Immature natural killer cell (primary cell): ENCODE measurements at places on chromosomes 5 and 9. TPM values are rescaled to one million over a fixed set of nuclear protein-coding genes. Genes with fewer than 3 reads are reported as not detected.
A peak's percentile ranks its signal among the peaks of the same experiment; 100 is the strongest.

SHOC1 gene
- polyA plus RNA-seq: not detected

CCDC171 gene
- polyA plus RNA-seq: not detected

SQSTM1 gene
- 256 TPM for polyA plus RNA-seq

RLN1 gene
- polyA plus RNA-seq: 1.0 TPM

ENTREP1 gene
- polyA plus RNA-seq: not detected

OSMR gene
- not detected for polyA plus RNA-seq

ENTR1 gene
- polyA plus RNA-seq: 5.7 TPM

FBP2 gene
- not detected for polyA plus RNA-seq

INSL6 gene
- polyA plus RNA-seq: not detected

PFN3 gene
- polyA plus RNA-seq: not detected

DNA sequence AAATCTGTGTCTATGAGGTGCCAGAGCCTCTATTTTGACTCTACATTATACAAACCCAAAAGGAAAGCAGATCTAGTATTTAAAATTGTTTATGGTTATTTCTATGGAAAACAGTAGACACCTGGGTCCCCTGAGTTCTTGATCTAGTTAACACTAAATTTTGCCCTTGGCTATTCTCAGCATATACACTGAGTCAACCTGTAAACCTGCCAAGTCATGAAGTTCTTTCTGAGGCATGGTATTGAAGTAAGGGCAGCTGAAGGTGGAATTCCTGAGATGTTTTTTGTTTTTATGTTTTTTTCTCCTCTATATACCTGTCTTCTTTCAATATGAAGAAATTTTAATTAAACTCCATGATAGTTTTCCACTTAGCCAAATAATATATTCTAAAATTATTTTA, 120.2 kb downstream of the PDE4D start:
- no peaks in the 10 kb centered on the region for H3K36me3 ChIP-seq
- H3K4me3 ChIP-seq: no peak overlapping the region
- no peak overlapping the region for H3K27ac ChIP-seq
- no peak for DNase-seq
- peaks cover 4% of the 10 kb centered on the region for H3K27me3 ChIP-seq

DNA sequence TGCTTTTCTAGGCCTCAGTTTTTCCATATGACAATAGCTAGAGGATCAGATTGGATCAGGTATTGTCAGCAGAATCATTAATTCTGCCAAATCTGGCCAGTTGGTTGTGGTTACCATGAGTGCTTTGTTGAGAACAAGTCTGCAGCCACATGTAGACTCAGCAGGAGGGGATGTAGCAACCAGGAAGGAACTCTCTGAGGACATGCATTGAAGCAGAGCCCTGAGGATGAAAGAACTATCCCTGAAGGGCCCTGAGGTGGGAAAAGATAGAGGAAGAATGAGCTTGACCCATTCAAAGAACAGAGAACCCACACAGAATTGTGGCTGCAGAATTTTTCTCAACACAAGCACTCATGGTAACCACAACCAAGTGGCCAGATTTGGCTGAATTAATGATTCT, 60.1 kb upstream of the AFAP1L1 start:
- no peak overlapping the region for H3K4me3 ChIP-seq
- H3K27ac ChIP-seq: no peak overlapping the region
- H3K36me3 ChIP-seq: peaks cover 6% of the 10 kb centered on the region
- H3K27me3 ChIP-seq: no peaks in the 10 kb centered on the region

- no peak overlapping the region for H3K27ac ChIP-seq
- no peaks in the 10 kb centered on the region for H3K4me1 ChIP-seq
- H3K4me3 ChIP-seq: no peak overlapping the region
- no peak for DNase-seq
- H3K27me3 ChIP-seq: no peaks in the 10 kb centered on the region
- H3K36me3 ChIP-seq: no peaks in the 10 kb centered on the region
Measured at GRCh38 chr5:104909803-104910202, 1347.2 kb upstream of the NUDT12 start.

DNA sequence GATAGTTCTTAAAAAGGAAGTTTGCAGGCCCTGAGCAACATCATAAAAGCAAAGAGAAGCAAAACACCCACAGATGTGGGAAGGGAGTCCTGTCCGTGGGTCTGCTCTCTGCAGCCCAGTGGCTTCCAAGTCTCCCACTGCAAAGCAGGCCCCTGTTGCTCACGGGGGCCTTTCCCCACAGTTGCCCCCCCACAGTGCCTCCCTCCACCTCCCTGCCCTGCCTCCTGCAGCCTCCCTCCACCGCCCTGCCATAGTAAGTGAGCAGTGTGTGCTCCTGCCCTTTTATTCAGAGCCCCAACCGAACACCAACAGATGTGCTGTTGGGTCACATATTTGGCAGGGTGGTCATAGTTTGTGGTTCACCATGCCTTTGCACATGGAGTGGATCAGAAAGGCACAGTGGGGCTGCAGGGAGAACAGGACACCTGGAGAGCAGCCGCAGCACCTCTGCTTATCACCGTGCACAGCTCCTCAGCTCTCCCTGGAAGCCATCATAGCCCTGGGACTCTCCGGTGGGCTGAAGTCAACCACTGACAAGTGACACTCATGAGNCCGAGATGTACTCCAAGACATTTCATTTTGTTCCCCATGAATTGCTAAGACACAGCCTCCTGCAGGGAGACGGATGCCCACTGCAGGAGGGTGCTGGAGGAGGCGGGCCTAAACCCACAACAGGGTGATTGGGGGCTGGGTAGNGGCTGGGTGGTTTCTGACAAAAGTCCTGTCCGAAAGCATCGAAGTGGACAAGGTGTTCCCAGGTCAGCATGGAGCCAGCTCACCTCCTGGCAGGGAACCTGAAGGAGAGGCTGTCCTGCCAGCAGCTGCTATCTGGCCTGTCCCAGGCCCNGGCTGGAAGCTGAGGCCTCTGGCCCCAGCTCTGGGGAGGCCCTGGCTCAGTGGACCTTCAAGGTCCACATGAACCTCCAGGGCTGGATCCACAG, 278.9 kb downstream of the GADD45G start:
- H3K27me3 ChIP-seq: peaks cover 3% of the 10 kb centered on the region
- DNase-seq: no peak
- H3K27ac ChIP-seq: no peak overlapping the region
- no peaks in the 10 kb centered on the region for H3K4me1 ChIP-seq
- H3K36me3 ChIP-seq: no peaks in the 10 kb centered on the region

GRCh38 chr5:97162045-97162444, 19.6 kb upstream of the LIX1 start:
- H3K4me1 ChIP-seq: no peaks in the 10 kb centered on the region
- DNase-seq: peak; percentile 50
- no peak overlapping the region for H3K4me3 ChIP-seq
- no peak overlapping the region for H3K27ac ChIP-seq

GRCh38 chr5:69029292-69029691, 64.5 kb upstream of the SLC30A5 start:
- H3K27me3 ChIP-seq: peaks cover 3% of the 10 kb centered on the region
- no peak overlapping the region for H3K27ac ChIP-seq
- no peak overlapping the region for H3K4me3 ChIP-seq
- H3K36me3 ChIP-seq: no peaks in the 10 kb centered on the region

GRCh38 chr5:175246889-175247520, 197.0 kb downstream of the DRD1 start:
- no peaks in the 10 kb centered on the region for H3K4me1 ChIP-seq
- peaks cover 13% of the 10 kb centered on the region for H3K27me3 ChIP-seq
- H3K36me3 ChIP-seq: no peaks in the 10 kb centered on the region
- no peak overlapping the region for H3K4me3 ChIP-seq
- no peak for DNase-seq

DNA sequence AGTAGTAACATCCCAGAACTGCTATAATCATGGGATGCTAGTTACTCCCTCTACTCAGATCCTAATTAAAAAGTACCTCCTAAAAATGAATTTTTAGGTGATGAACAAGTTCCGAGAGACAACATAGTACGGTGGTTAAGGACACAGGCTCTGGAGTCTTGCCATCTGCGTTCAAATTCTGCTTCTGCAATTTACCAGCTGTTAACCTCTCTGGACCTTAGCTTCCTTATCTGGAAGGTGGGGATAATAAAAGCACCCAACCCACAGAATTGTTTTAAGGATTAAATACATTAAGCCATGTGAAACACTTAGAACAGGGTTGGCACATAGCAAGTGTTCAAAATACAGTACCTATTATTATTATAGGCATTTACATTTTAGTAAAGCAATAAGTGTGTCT, 77.5 kb upstream of the XPA start:
- H3K4me1 ChIP-seq: no peaks in the 10 kb centered on the region
- no peak for DNase-seq
- no peak overlapping the region for H3K4me3 ChIP-seq
- peaks cover 14% of the 10 kb centered on the region for H3K27me3 ChIP-seq
- H3K27ac ChIP-seq: no peak overlapping the region
- H3K36me3 ChIP-seq: no peaks in the 10 kb centered on the region

DNA sequence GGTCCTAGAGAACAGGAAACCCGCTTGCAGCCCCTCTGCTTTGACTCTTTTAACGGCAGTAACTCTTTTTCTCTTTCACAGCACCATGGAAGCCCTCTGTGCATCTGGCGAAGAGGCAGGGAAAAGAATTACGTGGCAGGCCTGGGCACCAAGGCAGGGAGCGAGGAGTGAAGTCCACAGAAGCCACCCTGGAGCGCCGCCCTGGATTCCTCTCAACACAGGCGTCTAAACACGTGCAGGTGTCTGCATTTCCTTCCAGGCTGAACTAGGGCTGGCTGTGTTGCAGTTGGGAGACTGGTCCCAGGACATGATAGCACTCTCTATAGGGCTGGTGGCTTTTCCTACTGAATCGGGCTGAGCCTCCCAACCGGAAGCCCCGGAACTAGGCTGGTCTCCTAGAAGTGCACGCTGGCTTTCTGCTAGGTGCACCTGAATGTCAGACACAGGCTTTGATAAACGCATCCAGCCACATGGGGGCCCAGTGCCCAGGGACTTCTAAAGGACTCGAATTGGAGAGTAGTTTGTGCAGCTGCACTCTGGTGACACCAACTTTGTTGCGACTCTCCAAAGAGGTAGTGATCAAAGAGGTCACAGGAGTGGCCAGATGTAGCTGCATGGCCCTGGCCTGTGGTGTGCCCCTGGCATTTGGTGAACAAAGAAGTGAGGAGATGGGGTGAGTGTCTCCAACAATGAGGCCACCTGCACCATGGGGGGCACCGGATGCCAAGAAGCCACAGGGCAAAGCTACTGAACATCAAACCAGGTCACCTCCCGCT, 54.5 kb downstream of the AK8 start:
- no peak overlapping the region for H3K4me3 ChIP-seq
- peaks cover 1% of the 10 kb centered on the region for H3K27me3 ChIP-seq
- H3K27ac ChIP-seq: no peak overlapping the region
- H3K36me3 ChIP-seq: no peaks in the 10 kb centered on the region

- H3K27ac ChIP-seq: peak overlapping the region; percentile 67
- peaks cover 3% of the 10 kb centered on the region for H3K36me3 ChIP-seq
- no peak for DNase-seq
- peaks cover 54% of the 10 kb centered on the region for H3K4me1 ChIP-seq
- peak overlapping the region; percentile 83 for H3K4me3 ChIP-seq
- H3K27me3 ChIP-seq: peaks cover 7% of the 10 kb centered on the region
Measured at GRCh38 chr5:142012186-142012785, 541 bp downstream of the GNPDA1 start.

- H3K4me3 ChIP-seq: no peak overlapping the region
- no peak overlapping the region for H3K27ac ChIP-seq
- peaks cover 5% of the 10 kb centered on the region for H3K27me3 ChIP-seq
- H3K36me3 ChIP-seq: no peaks in the 10 kb centered on the region
- H3K4me1 ChIP-seq: no peaks in the 10 kb centered on the region
- DNase-seq: no peak
Measured at GRCh38 chr5:133341296-133341695, 271.0 kb downstream of the FSTL4 start.

DNA sequence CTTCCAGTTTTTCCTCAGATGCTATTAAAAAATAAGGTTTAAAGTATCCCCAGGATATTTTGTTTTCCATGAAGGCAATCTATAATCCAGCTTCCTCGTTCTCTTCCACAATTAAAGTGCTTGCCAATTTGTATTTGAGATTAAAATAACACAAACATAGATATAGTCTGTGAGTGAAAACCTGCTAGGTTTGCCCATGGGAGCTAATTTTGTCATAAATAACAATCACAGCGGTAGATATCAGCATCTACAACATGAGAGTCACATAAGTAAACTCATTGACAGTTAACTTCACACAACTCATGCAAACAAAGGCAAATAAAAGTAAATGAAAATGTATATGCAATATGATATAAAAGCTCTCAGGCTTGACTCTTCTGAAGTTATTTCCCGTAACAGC, 29.2 kb upstream of the RASGRF2 start:
- no peak for DNase-seq
- H3K27me3 ChIP-seq: peaks cover 5% of the 10 kb centered on the region
- no peak overlapping the region for H3K4me3 ChIP-seq
- H3K36me3 ChIP-seq: no peaks in the 10 kb centered on the region

GRCh38 chr9:4333231-4333740, 33.4 kb upstream of the GLIS3 start:
- H3K27me3 ChIP-seq: peaks cover 2% of the 10 kb centered on the region
- no peaks in the 10 kb centered on the region for H3K36me3 ChIP-seq
- no peak overlapping the region for H3K4me3 ChIP-seq
- no peak for DNase-seq

DNA sequence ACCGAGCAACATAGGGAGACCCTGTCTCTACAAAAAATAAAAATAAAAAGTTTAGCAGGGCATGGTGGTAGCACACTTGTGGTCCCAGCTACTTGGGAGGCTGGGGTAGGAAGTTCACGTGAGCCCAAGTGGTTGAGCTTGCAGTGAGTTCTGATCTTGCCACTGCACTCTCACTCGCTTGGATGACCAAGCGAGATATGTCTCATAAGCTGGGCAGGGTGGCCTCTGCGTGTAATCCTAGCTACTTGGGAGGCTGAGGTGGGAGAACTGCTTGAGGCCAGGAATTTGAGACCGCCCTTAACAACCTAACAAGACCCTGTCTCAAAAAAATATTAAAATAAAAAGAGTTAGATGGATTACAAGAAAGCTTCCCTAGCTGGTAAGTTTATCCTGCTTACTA, 32.5 kb downstream of the RASA1 start:
- H3K27ac ChIP-seq: no peak overlapping the region
- H3K4me3 ChIP-seq: no peak overlapping the region
- DNase-seq: no peak
- H3K4me1 ChIP-seq: peaks cover 59% of the 10 kb centered on the region
- peaks cover 6% of the 10 kb centered on the region for H3K36me3 ChIP-seq

DNA sequence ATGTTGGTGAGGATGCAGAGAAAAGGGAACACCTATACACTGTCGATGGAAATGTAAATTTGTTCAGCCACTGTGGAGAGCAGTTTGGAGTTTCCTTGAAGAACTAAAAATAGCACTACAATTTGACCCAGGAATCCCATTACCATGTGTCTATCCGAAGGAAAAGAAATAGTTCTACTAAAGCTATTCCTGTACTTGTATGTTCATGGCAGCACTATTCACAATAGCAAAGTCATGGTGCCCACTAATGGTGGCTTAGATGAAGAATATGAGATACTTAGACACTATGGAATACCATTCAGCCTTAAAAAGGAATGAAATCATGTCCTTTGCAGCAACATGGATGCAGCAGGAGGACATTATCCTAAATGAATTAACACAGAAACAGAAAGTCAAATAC, 50.2 kb upstream of the CAST start:
- H3K4me3 ChIP-seq: no peak overlapping the region
- peaks cover 6% of the 10 kb centered on the region for H3K4me1 ChIP-seq
- no peaks in the 10 kb centered on the region for H3K36me3 ChIP-seq
- peaks cover 6% of the 10 kb centered on the region for H3K27me3 ChIP-seq
- DNase-seq: no peak
